Activated T-cell treated with anti-CD3 and anti-CD28 coated beads, Interleukin-2, amount 50 U/mL, for 4 hours (primary cell): ENCODE measurements at places on chromosomes 12 and 14. TPM values are rescaled to one million over a fixed set of nuclear protein-coding genes. Genes with fewer than 3 reads are reported as not detected.

DNA sequence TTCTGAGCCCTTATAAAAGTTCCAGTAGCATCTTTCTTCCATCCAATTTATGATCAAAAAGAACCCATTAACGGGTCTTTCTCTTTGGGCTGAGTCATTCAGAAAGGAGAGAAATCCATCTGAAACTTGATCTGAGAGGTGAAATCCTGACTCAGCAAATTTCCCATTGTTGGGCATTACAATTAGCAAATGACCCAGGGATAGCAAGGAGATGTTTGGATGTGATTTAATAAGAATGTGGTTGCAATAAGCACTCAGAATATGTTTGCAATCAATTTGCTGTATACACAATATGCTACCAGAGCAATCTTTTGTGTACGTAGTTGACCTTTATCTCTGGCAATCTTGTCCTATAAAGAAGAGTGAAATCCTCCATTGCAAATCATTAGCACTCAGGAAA, 122.7 kb downstream of the CCDC60 start:
- DNase-seq, result no peak

The C14orf39 gene
- total RNA-seq, result not detected

- peak; percentile 12 for DNase-seq
Measured at GRCh38 chr12:122527478-122527944, 462 bp downstream of the KNTC1 start.

- DNase-seq, result no peak
Measured at GRCh38 chr12:31594681-31595080, 3.7 kb upstream of the DENND5B start.

- no peak for DNase-seq
Measured at GRCh38 chr14:36423430-36423829, 96.6 kb downstream of the NKX2-1 start.

DNA sequence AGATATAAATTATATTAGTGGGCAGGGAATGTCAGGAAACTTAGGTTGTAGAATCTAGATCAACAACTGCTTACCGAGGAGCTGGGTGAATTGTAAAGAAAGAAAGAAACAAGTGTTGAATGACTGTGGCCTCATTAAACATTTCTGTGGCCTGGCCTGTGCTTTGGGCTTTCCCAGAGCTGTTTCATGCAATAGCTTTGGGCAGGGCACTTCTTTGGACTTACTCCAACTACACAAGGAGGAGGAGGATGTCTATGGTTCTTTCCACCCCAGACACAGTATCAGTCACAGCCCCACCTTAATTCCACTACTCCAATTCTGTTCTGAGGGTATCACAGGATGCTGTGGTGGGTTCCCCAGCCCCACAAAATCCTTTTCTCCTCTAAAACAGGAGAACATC, 38.0 kb downstream of the DPF3 start:
- no peak for DNase-seq

DNA sequence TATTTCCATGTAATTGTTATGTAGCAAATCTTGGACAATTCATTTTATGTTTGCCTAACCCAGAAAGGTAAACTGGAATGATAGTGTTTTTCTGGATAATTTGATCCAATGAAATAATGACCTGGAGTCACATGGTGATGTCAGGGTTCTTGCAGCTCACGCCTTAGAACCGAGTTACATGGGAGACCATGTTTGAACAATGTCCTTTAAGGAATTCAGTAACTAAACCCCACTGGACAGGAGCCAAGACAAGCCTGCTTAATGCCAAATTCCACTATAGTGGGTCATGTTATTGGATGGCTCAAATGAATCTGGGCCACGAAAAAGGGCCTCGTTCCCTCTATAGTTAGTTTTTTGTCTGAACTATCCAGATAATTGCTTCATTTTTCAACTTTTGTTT, 255.8 kb upstream of the HMGA2 start:
- no peak for DNase-seq

The KCNH3 gene
- 4.0 TPM for total RNA-seq

DNA sequence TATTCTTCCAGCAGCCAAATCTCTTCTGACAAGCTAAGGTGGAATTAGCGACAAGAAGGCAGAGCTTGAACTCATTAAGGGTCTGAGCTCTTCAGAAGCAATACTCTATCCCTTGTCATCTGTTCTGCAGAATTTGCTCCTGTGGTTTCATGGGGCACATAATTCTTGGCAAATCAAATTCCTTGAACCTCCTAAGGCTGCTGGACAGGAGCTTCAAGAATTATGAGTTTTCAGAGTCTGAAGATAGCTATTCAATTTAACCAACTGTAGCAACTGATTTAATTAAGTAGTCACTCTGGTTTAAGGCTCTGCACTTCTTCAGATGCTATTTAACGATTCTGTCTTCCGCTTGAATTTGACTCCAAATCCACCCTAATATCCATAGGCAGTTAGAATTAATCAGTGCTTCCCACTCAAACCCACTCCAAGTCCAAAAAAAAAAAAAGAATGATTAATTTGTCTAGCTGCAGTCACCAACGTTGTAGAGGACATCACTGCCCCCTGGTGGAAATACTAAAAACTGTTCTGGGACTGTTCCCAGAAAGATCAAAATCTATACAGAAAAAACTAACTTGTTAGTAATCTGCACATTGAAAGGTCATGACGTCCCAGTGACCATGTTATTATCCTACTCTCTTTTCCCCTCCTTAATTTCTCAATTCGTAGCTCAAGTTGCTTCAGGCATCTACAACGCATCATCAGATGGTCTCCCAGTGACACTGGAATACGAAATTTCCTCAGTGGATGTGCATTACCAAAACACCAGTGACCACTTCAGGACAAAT, 169.9 kb downstream of the KIF21A start:
- no peak for DNase-seq

The THTPA gene
- total RNA-seq, result 17.1 TPM

DNA sequence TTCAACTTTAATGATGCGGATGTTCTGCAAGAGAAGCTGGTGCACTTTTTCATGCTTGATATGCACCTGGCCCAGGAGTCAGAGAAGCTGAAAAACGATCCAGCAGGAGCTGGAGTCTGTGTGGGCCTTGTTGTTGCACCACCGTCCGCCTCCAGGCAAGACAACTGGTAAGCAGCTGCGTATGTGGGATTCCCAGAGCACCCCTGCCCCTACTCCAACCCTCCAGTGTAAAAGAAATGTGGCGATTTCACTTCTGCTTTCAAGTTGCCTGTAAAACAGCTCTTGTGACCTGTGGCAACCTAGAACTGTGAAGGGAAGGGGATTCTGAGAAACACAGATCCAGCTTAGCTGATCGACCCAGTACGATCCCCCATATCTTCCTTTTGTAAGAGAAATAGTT, 154.1 kb upstream of the PELI2 start:
- DNase-seq, result no peak

GRCh38 chr14:100601064-100601463, 13.8 kb upstream of the BEGAIN start:
- DNase-seq, result no peak

The FLRT2 gene
- not detected for total RNA-seq

DNA sequence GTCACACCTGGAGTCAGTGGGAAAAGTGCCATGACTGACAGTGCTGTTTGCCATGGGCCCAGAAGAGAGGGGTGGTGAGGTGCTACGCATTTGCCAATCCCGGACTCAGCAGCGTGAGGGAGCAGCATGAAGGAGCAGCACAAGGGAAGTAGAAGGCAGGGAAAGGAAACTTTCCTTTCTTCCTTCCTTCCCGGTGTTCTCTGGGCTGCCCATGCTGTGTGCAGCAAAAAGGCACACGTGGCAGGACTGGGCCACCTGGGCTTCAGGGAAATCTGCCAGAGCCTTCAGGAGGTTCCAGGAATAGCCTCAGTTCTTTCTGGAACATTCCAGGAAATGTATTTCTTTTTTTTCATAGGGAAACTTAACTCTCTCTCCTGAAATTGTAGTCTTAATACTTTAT, 23.0 kb downstream of the TRIM9 start:
- no peak for DNase-seq

- DNase-seq, result no peak
Measured at GRCh38 chr14:105879503-105879866, 353.1 kb downstream of the TMEM121 start.
